Cortex of kidney (tissue), 1 donor: ENCODE measurements at places on chromosomes 7 and 10.

GRCh38 chr7:381211-382042 is 91.5 kb downstream of the FOXL3 start:
- DNase-seq: no peak

GRCh38 chr10:55628260-55628701 is 732.8 kb downstream of the ZWINT start:
- no peak for DNase-seq

- DNase-seq: no peak
Measured at GRCh38 chr7:141122736-141123135, 48.9 kb downstream of the TMEM178B start.

- DNase-seq: no peak
Measured at GRCh38 chr7:70472601-70473237, 659.2 kb upstream of the GALNT17 start.

GRCh38 chr10:113801569-113801968 is 50.1 kb downstream of the PLEKHS1 start:
- no peak for DNase-seq

- no peak for DNase-seq
Measured at GRCh38 chr7:96723622-96724021, 14.0 kb upstream of the SEM1 start.

- no peak for DNase-seq
Measured at GRCh38 chr7:44073664-44074348, 8.4 kb upstream of the PGAM2 start.

GRCh38 chr10:106573106-106573505 is 591.4 kb downstream of the SORCS1 start:
- no peak for DNase-seq

- DNase-seq: no peak
Measured at GRCh38 chr10:60729106-60729505, 49.2 kb upstream of the CDK1 start.

- no peak for DNase-seq
Measured at GRCh38 chr10:74150204-74150989, at the start of gene AP3M1. Gene AP3M1, minus strand, starts transcription at chr10:74150828. Its CDS starts 12,449 bp downstream, at chr10:74138379.

DNA sequence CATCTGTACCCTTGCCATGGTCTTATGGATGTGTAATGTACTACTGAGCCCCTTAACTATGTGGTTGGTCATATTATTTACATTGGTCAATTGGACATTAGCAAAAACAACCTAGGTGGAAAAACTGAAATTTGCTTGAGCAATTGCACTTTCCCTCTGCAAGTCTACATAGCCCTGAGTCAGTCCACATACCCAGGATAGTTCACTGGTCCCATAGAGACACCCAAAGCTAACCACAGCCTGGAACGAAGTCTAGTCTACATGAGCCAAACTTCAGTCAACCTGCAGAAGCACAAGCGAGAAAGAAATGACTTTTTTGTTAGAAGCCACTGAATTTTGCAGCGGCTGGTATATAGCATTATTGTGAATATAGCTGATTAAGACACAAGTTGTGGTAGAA is 37.6 kb upstream of the COL1A2 start:
- no peak for DNase-seq

DNA sequence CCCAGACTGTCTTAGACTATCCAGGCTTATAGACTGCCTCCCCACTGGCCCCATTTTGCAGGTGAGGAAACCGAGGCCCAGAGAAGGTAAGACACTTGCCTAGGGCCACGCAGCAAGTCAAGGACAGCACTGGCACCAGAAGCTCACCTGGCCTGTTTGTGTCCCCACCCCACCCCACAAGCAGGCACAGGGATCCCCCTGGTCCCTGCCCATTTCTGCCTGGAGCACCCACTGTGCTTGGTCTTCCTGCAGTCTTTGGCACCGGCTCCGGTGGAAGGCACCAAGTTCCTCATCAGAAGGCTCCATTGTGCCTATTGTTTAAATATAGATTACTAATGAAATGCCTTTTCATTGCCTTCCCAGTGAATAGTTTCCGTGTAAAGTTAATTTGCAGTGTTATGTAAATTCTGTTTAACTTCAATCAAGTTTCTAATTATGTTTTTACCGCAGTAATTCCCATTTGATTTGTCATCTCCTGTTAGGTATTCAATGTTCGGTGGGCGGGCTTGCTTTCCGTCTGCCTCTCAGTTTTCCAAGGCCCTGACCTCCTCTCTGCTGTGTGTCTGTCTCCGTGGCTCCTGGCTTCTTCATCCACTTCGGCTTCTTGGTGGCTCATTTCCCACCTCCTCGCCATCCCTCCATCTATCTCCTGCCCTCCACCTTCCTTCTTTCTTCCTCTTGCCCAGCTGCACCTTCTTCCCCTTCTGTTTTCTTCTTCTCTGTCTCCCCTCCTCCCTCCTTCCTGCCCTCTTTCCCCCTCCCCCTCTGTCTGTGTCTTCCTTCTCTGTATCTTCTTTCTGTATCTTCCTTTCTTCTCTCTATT is 75.8 kb downstream of the ZMIZ1 start:
- DNase-seq: no peak

- no peak for DNase-seq
Measured at GRCh38 chr10:74882427-74882826, 56.0 kb downstream of the KAT6B start.

DNA sequence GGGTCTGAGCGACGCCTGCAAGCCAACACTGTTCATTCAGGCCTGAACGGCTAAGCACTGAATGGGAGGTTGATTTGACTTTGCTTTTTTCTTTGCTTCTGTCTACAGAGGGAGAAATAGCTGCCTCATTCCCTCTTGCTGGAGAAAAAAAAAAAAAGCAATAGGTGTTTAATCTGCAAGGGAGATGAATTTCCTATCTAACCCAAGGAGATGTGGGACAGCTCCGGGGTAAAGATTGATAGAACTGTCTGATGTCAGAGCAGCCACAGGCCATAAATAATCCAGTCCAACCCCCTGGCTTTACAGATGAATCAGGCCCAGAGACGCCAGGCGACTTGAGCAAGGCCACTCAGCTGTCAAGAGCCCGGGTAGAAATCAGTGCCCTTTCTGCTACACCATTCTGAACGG is 168.0 kb downstream of the ARHGAP12 start:
- DNase-seq: no peak

GRCh38 chr10:129849452-129849750 is 114.7 kb downstream of the EBF3 start:
- DNase-seq: no peak

DNA sequence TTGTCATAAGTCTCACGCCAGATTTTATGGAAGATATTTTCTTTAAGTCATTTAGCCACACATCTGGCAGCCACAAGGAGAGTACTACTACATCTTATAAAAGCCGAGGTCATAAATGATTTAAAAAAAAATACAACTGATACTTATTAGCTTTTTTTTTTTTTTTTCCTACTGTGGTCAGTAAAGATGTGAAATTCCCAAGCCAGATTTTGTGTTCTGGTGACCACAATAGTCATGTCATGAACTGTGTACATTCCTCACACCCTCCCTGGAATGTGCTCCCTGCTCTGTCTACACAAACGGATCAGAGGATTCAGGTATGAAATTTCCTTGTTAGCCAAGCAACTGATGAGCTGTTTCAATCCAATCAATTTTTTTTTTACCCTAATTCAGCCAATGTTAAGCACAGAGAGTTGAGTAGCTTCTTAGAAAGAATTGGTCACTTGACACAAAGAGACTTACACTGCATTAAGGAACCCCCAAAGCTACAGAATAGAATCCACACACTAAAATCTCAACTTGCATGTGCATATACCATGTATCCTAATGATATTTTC is 54.7 kb downstream of the CHRM2 start:
- DNase-seq: no peak

- no peak for DNase-seq
Measured at GRCh38 chr10:69104994-69105790, 17.3 kb downstream of the SRGN start.

DNA sequence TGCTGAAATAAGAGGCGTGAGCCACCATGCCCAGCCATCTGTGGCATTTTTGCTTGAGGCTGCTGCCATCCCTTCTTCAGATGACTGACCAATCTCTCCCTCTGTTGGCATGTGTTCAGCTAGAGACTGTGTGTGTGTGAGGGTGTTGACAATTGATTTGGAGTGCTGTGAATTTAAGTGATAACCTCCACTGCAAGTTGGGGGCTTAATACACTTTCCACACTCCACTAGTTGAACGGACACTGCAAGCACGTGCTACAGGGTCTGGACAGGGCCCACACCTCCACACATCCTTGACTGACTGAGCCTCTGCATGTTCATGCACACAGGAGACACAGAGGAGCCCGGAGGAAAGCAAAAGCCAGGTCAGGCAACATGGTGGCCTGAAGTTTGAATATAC is 51.3 kb downstream of the BRAF start:
- no peak for DNase-seq

- no peak for DNase-seq
Measured at GRCh38 chr10:123912871-123913270, 21.3 kb upstream of the CPXM2 start.

DNA sequence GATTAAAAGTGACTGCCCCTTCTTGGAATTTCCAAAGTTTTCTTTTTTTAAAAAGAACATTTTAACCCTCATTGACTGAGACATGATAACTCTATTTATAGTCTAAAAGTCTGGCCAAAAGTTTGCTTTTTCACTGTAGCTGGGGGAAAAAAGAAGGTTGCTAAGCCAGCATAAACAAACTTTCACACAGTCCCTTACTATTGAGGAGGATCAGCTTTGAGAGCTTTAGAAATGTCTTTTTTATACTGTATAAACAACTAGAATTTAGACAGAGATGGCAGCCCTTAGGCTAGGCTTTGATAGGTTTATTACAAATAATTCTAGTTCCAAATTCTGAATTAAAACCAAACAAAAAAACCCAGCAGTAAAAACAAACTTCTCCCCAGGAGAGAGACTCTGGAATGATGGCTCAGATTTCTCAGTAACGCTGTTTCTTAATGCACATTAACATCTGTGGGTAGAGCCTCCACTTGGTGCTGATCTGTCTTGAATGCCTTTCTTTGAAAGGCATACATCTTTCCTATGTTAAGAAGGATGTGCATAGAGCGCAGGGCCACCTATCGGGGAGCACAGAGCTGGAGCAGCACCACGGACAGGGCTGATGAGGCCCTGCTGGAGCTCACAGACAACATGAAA is 100.9 kb upstream of the PDLIM1 start:
- DNase-seq: no peak

DNA sequence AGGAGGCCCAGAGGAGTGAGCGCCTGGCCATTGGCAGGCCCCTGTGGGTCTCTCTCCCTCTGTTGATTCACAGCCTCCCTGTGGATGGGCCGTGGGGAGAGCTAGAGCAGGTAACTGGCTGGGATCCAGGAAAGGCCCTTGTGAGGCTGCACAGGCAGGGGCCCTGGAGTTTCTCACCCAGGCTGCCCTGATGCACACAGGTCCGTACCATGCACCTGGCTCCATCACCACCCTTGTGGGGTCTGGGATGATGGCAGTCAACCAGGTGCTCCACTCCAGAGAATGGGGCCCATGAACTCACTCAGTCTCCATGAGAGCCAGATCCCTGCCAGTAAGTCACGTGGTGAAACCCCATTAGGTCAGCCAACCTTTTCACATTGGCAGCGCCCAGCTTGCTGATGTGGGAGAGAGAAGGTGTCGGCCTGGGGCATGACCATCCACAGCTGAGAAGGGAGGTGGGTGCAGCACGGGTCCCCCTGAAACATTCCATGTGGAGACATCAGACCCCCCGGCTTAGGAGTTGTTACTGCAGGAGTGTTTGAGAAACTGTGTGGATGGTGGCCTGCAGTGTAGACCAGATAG is 320.8 kb downstream of the ADARB2 start:
- no peak for DNase-seq

DNA sequence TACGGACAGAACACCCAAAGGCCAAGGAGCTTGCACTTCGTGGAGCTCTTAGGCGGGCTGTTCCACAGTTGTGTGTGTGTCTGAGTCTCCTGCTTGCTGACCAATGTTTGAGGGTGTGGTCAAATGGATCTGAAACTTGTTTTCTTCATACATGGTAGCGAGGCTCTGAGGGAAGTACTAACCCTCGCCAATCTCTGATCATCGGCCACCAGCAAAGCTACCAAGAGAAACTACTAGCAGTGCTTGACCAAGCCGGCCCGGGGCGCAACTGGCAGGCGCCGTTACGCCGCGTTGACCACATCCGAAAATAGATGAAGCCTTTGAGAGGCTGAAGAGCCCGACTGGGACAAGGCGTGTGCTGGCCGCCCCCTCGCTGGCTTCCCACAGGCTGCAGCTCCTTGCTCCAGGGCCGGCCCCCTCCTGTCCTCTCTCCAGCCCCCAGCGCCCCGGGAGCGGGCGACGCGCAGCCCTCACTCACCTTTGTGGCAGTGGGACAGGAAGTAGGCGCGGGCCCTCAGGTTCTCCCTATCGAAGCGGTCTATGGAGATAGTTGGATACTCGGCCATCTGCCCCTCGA is 384 bp downstream of the DCLRE1C start:
- DNase-seq: no peak

- DNase-seq: no peak
Measured at GRCh38 chr10:102240467-102241031, 763 bp downstream of the PITX3 start.

- DNase-seq: no peak
Measured at GRCh38 chr7:9349625-9350024, 916.2 kb downstream of the NXPH1 start.
